ENCODE measurements at places on chromosomes 5 and 9. TPM values are rescaled to one million over a fixed set of nuclear protein-coding genes. Genes with fewer than 3 reads are reported as not detected.

The PCDHGA4 gene
- total RNA-seq: 0.34 TPM

The SUSD3 gene
- 64.0 TPM for total RNA-seq

The PRXL2C gene
- 7.0 TPM for total RNA-seq

The GTF3C5 gene
- total RNA-seq: 78.7 TPM

The CLPTM1L gene
- 67.2 TPM for total RNA-seq

The ARID3C gene
- not detected for total RNA-seq

DNA sequence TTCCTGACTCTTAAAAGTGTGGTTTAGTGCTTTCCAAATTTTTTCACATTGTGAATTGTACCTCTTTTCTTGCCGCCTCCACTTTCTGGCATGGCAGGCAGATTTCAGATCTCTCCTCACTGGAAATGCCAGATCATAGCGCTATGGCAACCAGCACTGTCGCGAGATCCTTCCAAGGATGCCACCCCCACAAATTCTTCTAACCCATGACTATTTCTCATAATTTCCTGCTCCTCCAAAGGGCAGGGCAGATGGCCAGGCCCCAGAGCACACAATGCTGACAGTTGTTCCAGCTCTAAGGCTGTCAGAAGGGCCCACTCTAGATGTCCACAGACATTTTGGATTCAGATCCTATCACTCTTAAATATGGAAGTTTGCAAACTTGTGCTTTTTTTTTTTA is 446.2 kb upstream of the RIOK2 start:
- no peak overlapping the region for H3K27ac ChIP-seq
- H3K4me3 ChIP-seq: no peak overlapping the region
- H3K36me3 ChIP-seq: no peaks in the 10 kb centered on the region
- no peaks in the 10 kb centered on the region for H3K4me1 ChIP-seq
- no peak for DNase-seq

DNA sequence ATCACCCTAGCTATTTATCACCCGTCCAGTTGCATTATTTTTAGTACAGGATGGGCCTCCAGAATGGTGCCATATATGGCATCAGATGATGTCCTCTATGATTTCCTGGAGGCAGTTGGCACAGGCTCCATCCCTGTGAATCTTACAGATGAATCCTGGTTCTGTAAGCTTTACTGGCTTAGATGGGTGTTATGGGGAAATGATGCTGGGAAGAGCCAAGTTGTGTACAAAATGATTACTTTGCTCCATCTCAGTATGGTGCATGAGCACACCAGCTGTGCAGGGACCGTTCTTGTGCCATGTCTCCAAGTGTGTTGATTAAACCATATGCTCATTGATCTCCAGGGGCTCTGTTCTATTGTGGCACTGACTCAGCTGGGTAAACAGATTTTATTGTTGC is 755.7 kb downstream of the TLR4 start:
- H3K27ac ChIP-seq: no peak overlapping the region
- no peaks in the 10 kb centered on the region for H3K27me3 ChIP-seq
- H3K4me1 ChIP-seq: no peaks in the 10 kb centered on the region
- H3K4me3 ChIP-seq: no peak overlapping the region
- H3K36me3 ChIP-seq: no peaks in the 10 kb centered on the region

DNA sequence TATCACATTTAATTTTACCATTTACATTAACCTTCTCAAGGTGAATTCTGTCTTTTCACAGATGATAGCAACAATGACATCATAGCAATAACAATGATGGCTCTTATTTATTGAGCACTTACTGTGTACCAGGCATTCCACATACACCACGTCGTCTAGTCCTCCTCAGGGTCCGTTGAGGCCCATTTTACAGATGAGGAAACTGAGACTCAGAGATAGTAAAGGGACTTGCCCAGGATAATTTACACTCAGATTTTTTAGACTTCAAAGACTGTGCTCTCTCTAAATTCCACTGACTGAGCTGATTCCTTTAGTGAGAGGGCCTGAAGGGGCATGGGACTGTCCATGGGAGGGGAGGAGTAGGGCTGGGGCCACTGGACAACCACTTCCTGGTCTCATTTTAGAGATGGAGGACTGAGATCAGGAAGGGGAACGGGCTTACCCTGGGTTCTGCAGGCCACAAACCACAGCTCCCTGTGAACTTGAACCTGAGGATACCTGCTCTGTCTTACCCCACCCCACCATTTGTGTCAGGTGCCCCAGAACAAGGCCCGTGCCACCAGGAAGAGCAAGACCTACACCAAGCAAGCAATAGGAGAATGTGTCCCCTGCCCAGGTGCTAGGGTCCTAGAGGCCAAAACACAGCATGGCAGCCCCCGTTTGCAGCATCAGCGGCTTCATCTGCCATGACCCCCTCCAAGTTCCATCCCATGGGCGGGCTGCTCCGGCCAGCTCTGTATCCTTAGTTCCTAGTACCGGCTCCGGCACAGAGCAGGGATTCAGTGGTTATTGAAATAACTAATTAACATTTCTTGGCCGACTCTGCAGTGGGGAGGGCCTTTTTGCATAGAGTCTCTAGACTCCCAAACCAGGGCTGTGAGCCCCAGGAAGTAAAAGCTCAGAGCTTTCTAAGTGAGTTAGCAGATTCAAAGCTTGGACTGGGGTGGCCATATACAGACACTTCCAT is 96.6 kb downstream of the RGS3 start:
- peak overlapping the region; percentile 67 for H3K27ac ChIP-seq
- no peaks in the 10 kb centered on the region for H3K27me3 ChIP-seq
- no peak overlapping the region for H3K4me3 ChIP-seq
- no peak for DNase-seq

DNA sequence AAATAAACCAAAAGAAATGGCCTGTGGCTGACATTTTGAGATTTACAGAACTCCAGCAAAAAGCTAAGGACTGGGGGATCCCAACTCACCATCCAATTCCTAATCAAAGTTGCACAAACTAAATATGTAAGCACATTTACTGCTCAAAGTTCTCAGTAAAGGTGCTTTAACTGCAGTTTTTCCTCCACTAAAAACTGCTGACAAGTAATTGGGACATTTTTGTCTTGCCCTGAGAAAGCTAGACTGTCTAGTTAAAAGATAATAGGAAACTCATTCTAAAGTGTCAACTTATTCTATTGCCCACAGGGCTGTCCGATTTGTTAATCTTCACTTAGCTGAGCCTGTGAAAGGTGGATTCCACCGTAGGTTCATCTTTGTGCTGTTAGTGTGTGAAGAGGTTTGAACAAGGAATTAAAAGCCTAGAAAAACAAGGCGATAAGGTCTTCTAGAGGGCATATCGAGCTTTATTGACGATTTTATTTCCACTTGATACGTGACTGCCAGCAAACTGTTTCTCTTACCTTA is 1.0 kb downstream of the DOCK8 start:
- peaks cover 1% of the 10 kb centered on the region for H3K4me1 ChIP-seq
- no peaks in the 10 kb centered on the region for H3K36me3 ChIP-seq
- no peak for DNase-seq
- H3K27me3 ChIP-seq: peaks cover 14% of the 10 kb centered on the region

DNA sequence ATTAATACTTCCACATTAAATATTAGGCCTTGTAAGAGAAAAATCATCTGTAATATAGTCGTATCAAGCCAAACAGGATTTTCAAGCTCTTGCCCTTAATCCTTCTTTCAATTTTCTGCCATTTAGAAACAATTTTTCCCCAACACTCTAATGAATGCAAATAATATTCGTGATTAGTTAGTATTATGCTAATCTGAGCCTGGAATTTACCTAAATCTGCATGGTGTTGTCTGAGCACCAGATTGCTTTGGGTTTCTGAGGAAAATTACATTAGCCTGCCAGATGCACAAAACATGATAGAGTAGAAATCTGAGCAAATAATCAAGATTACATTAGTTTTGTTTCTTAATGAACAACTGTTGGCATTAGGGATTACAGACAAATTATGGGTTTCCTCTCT is 176.6 kb downstream of the ZDHHC21 start:
- H3K27me3 ChIP-seq: peaks cover 11% of the 10 kb centered on the region
- H3K4me1 ChIP-seq: no peaks in the 10 kb centered on the region
- H3K27ac ChIP-seq: no peak overlapping the region
- no peak for DNase-seq
- no peaks in the 10 kb centered on the region for H3K36me3 ChIP-seq
- no peak overlapping the region for H3K4me3 ChIP-seq

GRCh38 chr5:53373451-53374158 is 106.8 kb upstream of the FST start:
- H3K4me1 ChIP-seq: no peaks in the 10 kb centered on the region
- no peak overlapping the region for H3K4me3 ChIP-seq
- no peak for DNase-seq
- peaks cover 3% of the 10 kb centered on the region for H3K27me3 ChIP-seq
- H3K36me3 ChIP-seq: no peaks in the 10 kb centered on the region

GRCh38 chr5:38456657-38457399 is 99.6 kb downstream of the LIFR start:
- H3K36me3 ChIP-seq: no peaks in the 10 kb centered on the region
- DNase-seq: no peak
- H3K27me3 ChIP-seq: peaks cover 52% of the 10 kb centered on the region
- no peak overlapping the region for H3K4me3 ChIP-seq
- peaks cover 36% of the 10 kb centered on the region for H3K4me1 ChIP-seq

GRCh38 chr9:21502586-21502985 is 20.5 kb upstream of the IFNE start:
- no peak for DNase-seq
- no peaks in the 10 kb centered on the region for H3K36me3 ChIP-seq
- no peak overlapping the region for H3K27ac ChIP-seq
- no peak overlapping the region for H3K4me3 ChIP-seq

GRCh38 chr5:109223531-109223930 is 186.2 kb downstream of the PJA2 start:
- H3K27ac ChIP-seq: no peak overlapping the region
- DNase-seq: no peak
- no peak overlapping the region for H3K4me3 ChIP-seq

DNA sequence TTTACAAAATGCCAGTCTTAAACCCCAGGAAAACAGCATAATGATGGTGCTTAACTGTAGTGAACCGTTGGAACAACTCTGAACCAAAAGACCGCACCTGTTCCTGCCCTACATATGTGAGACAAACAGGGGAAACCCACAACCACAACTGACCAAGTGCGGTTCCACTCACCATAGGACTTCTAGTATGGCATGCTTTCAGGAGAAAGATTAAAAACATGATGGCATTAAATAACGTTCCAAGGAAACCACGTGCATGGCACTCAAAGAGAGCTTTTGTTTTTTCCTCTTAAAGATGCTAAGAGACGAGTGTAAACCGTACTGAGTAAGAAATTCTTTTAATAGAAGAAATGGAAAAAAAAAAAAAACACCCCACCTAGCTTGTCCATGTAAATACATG is 119.8 kb downstream of the SSBP2 start:
- no peaks in the 10 kb centered on the region for H3K27me3 ChIP-seq
- peak overlapping the region; percentile 15 for H3K4me3 ChIP-seq
- DNase-seq: peak; percentile 7

GRCh38 chr9:93096131-93096802 is at the start of gene CARD19:
Gene CARD19, plus strand, starts transcription at chr9:93096217. Its CDS starts 129 bp downstream, at chr9:93096346.
- peak; percentile 57 for DNase-seq
- H3K36me3 ChIP-seq: peaks cover 5% of the 10 kb centered on the region
- peak within 1 kb of the TSS; percentile 93 for H3K4me3 ChIP-seq
- H3K4me1 ChIP-seq: peaks cover 42% of the 10 kb centered on the region
- H3K27ac ChIP-seq: peak within 1 kb of the TSS; percentile 97

DNA sequence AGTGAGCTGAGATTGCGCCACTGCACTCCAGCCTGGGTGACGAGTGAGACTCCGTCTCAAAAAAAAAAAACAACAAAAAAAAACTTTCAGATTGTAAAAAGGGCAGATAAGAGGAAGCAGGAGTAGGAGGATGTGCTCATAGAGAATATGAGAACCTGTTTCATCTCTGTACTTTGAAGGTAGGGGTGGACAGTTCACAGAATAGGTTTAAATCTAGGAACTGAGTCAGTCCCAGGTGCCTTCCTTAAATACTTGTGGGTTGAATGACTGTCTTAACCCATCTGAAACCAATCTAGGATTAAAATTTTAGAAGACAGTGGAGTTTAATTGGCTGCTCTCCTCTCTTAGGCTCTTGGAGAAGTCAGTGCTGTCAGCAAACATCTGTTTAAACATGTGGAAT is 12.4 kb downstream of the POLK start:
- H3K27me3 ChIP-seq: no peaks in the 10 kb centered on the region
- peaks cover 27% of the 10 kb centered on the region for H3K36me3 ChIP-seq
- no peak for DNase-seq
- no peak overlapping the region for H3K4me3 ChIP-seq
- peak overlapping the region; percentile 57 for H3K27ac ChIP-seq
- peaks cover 40% of the 10 kb centered on the region for H3K4me1 ChIP-seq

GRCh38 chr5:165134155-165134554 is 1628.7 kb downstream of the MAT2B start:
- no peak overlapping the region for H3K27ac ChIP-seq
- no peak overlapping the region for H3K4me3 ChIP-seq
- H3K27me3 ChIP-seq: no peaks in the 10 kb centered on the region

GRCh38 chr5:124919076-124919475 is 172.6 kb upstream of the ZNF608 start:
- H3K4me1 ChIP-seq: no peaks in the 10 kb centered on the region
- H3K4me3 ChIP-seq: no peak overlapping the region
- no peak for DNase-seq
- H3K27ac ChIP-seq: no peak overlapping the region
- peaks cover 2% of the 10 kb centered on the region for H3K27me3 ChIP-seq
- H3K36me3 ChIP-seq: no peaks in the 10 kb centered on the region

- no peak overlapping the region for H3K27ac ChIP-seq
- no peaks in the 10 kb centered on the region for H3K36me3 ChIP-seq
- H3K4me1 ChIP-seq: peaks cover 10% of the 10 kb centered on the region
- H3K27me3 ChIP-seq: no peaks in the 10 kb centered on the region
These were observed 4.3 kb downstream of the TLN1 start for GRCh38 chr9:35727676-35728040.

Data from naive thymus-derived CD8-positive, alpha-beta T cell (primary cell).